EH (cell line): ENCODE measurements at places on chromosomes 3 and 15.
A peak's percentile ranks its signal among the peaks of the same experiment; 100 is the strongest.

DNA sequence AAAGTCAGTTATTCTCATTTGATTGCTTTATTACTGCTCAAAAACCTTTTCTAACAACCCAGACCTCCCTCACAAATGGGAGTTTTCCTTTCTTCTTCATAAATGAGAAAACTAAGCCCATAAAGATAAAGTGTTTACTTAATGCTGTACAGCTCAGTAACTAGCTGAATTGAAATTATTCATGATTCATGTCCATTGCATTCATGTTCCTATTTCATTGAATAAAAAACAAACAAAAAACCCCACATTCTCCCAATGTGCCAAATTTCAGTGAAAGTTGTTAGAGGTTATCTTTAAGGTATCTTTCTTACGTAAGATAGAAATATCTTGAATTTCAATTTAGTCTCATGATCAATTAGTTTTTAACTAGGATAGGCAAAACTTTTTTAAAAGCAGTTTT, 2.8 kb downstream of the PLSCR2 start:
- DNase-seq = peak; percentile 54

DNA sequence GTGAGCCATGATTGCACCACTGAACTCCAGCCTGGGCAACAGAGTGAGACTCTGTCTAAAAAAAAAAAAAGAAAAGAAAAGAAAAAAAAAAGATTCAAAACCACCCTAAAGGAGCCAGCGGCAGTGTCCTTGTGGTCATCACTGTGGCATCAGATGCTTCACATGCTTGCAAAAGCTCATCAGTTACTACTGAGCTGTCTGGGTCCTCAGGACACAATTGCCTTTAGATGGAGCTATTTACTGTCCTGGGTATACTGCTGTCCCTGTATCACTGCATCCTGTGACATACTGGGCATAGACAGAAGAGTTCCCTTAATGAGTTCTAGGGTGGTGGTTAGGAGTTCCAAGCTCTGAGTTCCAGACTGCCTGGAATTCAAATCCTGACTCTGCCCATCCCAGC, 85.8 kb downstream of the LINGO1 start:
- DNase-seq = peak; percentile 27

DNA sequence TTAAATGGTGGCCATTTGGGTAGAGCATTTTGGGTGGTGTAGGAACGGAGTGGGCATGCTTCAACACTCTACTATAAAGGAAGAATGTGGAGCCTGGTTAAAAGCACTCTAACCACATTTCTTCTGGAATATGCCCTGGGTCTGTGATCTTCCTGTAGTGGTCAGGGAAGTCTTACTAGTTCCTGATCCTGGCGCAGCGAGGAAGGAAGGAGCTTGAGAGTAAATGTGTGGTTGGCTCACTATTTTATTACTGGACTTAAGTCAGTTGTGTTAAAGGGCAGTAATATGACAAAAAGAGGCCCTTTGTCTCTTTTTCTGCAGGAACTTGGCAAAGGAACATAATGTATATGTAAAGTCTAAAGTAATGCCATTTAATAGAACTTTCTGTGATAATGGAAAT, 197.6 kb upstream of the ZPLD1 start:
- no peak for DNase-seq

DNA sequence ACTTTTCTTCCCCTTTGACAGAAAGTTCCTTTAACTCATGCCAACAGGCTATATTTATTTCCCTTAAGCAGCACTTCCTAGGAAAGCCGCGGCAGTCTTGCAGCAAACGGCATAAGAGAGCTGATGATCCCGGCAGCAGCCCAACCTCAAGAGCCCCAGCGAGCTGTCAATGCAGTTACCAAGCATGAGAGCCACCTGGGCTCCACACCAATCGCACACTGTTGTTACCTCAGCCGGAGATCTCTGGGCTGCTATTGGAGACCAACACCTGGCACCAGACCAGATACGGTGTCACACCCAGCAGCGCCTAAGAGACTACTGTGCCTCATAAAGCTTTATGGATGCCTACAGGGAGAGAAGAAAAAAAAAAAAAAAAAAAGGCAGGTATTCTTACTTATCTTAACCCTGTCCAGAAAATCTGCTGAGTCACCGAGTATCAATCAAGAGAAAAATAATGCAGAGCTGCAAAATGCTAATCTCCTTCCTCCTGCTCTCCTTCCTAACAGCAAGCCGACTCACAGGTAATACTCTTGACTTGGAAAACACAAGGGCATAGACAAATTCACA, 11.7 kb downstream of the ABCC5 start:
- no peak for DNase-seq

GRCh38 chr15:45521596-45522327, 793 bp downstream of the SLC30A4 start:
- peak; percentile 15 for DNase-seq

GRCh38 chr3:78174821-78175220, 1134.9 kb downstream of the ROBO2 start:
- peak; percentile 4 for DNase-seq

DNA sequence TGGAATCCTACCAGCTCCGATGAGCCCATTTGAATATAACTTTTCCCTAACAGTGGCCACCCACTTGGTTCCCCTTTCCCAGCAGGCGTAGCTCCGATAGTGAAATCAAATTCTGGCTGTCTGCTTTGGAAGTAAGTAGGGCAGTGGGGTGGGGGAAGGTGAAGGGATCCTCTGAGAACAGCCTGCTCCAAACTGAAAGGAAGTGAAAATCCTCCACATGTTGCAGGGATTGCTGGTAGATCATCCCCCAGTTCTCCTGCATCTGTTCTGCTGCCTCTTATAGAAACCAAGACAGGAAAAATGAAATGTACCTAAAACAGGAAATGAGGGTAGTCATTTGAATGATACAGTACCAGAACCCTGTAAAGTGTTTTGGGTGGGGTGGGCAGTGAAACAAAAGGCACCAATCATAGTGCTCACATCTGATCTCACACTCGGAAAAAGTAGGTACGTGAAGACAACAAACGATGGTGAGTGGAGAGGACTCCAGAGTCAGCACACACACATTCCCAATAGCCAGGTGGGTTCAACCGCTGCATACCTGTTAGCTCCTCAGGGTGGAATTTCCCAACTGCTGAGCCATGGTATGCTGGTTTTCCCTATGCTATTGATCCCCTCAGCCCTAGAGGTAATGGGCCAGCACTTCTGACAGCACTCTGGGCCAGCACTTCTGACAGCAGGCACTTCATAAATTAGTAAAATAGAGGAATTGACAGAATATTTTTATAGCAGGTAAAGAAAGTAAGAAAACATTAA, 304.9 kb upstream of the ADAMTS9 start:
- no peak for DNase-seq

DNA sequence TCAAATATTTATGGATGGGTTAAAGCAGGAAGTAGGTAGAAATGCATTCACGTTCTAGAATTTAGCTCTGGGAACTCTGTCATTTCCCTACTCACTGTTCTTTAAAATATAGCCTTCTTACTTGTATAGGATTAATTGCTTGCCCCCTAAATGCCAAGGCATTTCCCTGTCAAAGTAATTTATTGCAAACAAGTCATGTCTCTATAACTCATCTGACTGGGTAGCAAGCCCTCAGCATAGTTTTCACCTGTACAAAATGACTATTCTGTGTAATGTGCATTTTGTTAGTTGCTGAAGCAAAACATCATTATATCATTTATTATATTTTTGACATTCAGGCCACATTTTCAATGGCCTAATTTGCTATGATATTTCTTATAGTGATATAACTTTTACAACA, 1308.2 kb upstream of the EPHA6 start:
- DNase-seq = no peak

DNA sequence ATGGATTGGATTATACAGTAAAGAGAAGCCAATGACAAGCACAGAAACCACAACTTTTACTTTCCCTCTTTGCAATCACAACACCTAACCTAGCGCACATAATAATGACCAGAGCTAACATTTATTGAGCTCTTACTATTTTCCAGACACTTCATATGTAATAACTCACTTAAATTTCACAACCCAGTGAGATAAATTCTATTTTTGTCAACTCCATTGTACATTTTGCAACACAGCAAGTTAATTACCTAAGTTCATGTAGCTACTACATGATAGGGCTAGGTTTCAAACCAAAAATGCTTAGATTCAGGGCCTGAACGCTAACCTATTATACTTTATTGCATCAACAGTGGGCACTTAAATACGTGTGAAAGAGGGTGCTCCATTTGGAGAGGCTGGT, 89.5 kb downstream of the GADL1 start:
- DNase-seq = no peak

GRCh38 chr3:43176666-43177065, 70.8 kb upstream of the POMGNT2 start:
- peak; percentile 40 for DNase-seq

- DNase-seq = no peak
Observed at GRCh38 chr3:161224786-161225185, 3.7 kb downstream of the NMD3 start.

GRCh38 chr3:136835813-136836510, 17.0 kb downstream of the SLC35G2 start:
- peak; percentile 57 for DNase-seq

- peak; percentile 82 for DNase-seq
Observed at GRCh38 chr15:62964251-62964650, 78.3 kb upstream of the TPM1 start.

DNA sequence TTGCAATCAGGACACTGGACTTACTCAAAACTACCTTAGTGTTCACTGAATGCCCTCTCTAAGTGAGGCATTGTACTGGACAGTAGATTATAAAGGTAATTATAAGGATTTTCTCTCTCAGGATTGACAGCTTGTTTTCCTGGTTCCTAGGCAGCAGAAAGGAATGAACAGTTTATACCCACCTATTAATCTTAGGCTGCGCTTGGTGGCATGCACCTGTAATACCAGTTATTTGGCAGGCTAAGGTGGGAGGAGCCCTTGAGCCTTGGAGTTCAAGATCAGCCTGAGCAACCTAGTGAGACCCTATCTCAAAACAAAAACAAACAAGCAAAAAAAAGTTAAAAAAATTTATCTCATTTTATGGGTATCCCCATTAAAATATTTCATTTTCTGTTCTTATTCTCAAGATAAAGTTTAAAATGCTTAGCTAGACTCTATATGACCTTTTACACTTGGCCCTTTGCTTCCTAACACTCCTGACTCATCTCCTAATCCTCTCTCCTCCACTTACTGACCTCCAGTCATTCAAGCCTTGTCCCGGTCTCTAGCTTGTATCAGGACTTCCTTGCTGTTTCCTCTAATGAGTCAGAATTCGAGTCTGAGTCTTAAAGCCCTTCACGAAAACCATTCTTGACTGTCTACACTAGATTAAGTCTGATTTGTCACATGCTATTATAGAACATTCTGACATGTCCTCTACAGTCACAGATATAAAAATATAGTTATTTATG, 348.6 kb downstream of the NLGN1 start:
- DNase-seq = peak; percentile 87

DNA sequence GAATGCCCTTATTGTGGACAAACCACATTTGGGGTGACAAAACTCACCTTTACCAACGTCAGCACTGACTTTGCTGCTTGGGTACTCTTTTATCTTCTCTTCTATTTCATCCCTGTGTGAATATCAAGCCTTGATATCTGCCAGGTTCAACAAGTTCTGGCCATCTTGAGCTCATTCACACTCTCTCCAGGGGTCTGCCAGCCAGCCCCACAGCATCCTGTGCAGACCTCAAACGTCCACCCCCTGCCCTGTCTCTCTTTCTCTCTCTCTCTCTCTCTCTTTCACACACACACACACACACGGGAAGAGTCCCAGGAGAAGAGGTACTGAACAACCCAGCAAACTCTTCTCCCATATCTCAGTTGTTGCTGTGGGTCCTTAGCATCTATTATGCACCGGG, 10.7 kb downstream of the ILDR1 start:
- no peak for DNase-seq

GRCh38 chr3:185152410-185153170, at the start of gene C3orf70:
C3orf70 (minus strand) TSS chr3:185153060; CDS start chr3:185152823, 237 bp downstream.
- DNase-seq = peak; percentile 62

- peak; percentile 74 for DNase-seq
Observed at GRCh38 chr3:97971679-97972567, at the start of gene RIOX2. RIOX2 (minus strand) TSS chr3:97972431; CDS start chr3:97967593, 4,838 bp downstream.

- DNase-seq = no peak
Observed at GRCh38 chr3:182729903-182730674, 63.2 kb upstream of the ATP11B start.

- DNase-seq = peak; percentile 60
Observed at GRCh38 chr3:123750209-123750608, 133.9 kb downstream of the MYLK start.

- no peak for DNase-seq
Observed at GRCh38 chr3:78871048-78871447, 896.8 kb downstream of the ROBO1 start.

DNA sequence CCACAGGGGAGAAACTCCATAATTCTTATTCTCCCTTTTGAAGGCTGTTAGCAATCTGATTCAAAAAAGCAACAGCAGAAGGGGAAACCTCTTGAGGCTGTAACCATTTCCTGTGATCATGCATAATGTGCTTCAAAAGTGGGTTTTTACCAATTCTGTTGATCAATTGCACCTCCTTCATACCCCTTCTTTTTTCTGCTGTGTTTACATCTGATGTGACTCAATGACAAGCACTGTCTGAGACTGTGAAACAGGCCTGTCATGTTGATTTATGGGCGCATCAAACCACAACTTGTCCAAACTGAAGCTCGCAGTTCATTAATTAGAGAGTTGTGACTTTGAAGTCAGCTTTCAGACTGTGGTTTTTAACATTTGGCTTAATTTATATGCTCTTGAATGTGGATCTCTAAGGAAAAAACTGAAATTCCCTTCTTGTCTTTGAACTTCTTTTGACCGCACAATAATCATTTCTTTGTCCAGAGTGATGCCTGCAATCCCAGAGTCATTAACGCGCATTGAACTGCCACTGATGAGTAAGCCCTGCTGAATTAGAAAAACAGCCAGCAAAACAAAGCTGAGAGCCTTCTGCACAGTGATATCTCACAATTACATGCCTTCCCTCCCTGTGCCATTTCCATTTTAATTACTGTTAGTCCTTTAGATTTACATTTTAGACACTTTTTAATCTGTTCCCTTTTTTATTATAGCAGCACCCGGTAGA, 532.8 kb downstream of the FOXP1 start:
- DNase-seq = peak; percentile 43

DNA sequence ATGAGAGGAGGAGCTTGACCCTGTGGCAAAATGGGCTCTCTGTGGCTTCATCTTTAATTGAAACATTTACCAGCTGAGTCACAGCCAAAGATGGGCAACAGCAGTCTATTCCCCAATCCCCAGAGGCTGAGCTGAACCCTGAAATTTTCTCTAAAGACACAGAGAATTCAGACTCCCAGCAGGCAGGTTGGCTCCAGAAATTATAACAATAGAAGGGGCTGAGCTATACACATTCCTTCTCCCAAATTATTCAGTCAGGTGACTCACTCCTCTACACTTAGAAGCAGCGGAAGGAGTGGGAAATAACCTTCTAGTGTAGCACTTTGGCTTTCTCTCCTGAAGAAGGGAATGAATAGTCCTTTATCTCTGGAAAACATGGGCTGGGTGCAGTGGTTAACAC, 264.3 kb upstream of the ARHGEF26 start:
- no peak for DNase-seq

GRCh38 chr15:41543521-41543870, 561 bp downstream of the RPAP1 start:
- DNase-seq = no peak

DNA sequence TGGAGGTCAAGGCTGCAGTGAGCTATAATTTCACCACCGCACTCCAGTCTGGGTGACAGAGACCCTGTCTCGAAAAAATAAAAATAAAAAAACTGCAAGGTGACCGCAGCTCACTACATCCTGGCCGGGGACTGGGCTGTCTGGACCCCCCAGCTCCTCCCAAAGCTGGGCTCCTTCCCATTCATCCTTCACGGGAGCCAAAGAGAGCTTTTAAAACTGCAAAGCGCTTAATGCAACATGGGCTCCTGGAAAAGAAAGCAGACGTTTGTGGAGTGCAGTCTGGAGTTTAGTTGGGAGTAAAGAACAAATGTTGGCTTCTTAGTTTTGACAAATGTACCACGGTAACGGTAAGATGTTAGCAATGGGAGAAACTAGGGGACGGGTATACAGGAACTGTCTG, 12.1 kb downstream of the PLXND1 start:
- DNase-seq = no peak
